Pancreas (tissue), 10 donors: ENCODE measurements at places on chromosomes 5 and 9. TPM values are rescaled to one million over a fixed set of nuclear protein-coding genes. Genes with fewer than 3 reads are reported as not detected.

The DBH gene
- total RNA-seq, result not detected

The CAMSAP1 gene
- total RNA-seq, result 11.6 TPM

The GFI1B gene
- total RNA-seq, result 0.09 TPM

The SOWAHA gene
- total RNA-seq, result 2.8 TPM

The PCDHA6 gene
- 1.7 TPM for total RNA-seq

The MYMK gene
- total RNA-seq, result not detected

The GM2A gene
- 8.8 TPM for total RNA-seq

The IL3 gene
- not detected for total RNA-seq

The GPR21 gene
- total RNA-seq, result not detected

The F2R gene
- total RNA-seq, result 1.5 TPM

The GALNT12 gene
- total RNA-seq, result 12.2 TPM

The FGD3 gene
- 8.8 TPM for total RNA-seq

DNA sequence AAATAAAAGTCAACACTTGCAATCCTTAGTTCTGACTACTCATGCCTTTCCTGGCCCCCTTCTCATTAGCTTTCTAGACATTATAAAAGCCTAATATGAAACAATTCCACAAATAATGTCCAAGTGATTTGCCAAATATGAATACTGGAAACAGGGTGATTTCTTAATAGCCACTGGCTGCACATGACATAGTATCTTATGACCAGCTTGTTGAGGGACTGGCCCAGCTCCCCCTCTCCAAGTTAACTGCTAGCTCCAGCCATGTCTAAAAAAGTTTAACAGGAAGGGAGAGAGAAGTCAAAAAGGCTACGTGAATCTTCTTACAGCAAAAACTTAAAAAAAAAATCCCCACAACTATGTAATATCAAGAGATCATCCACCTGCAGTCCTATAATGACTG is 1.5 kb downstream of the CERT1 start:
- DNase-seq, result no peak

DNA sequence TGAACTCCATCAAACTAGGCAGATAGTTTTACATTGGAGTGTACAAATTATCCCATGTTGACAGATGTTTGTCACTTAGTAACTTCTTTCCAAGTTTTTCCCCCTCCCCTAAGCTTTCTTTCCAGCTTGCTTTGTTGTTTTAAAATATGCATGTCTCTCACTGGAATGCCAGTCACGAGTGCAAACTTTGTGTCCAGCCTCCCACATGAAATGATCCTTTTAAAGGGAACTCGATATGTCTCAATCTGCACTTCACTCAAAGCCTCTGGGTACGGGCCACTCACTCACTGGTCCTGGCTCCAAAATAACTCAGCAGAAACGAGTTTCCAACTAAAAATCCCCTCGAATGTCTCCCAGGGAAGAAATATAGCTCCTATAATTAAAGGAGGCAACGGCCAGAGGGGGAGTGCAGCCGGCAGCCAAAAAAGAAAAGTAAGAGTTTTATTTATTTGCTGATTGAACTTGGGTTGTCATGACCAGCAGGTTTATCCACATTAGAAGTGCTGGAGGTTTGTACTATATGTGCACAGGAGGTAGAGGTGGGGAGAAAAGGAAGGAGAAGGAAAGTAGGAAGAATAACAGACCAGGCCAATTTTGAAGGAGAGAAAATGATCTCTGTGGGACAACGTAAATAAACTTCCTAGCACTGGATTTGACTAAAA is 17.5 kb downstream of the NR2F1 start:
- no peak for DNase-seq

DNA sequence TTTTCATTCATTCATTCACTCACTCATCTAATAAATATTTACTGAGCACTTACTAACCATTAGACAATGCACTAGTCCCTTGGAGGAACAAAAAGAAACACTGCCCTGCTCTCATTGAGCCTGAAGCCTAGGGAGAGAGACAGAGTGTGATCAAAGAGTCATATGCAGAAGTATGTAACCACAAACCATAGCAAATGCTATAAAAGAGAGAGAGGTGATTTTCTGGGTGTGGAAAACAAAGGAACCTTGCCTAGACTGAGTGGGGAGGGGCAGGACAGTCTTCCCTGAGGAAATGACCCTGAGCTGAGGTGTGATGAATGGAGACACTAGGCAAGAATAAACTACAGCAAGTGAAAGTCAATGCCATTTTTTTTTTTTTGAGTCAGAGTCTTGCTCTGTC is 10.8 kb upstream of the ADRA1B start:
- DNase-seq, result no peak

DNA sequence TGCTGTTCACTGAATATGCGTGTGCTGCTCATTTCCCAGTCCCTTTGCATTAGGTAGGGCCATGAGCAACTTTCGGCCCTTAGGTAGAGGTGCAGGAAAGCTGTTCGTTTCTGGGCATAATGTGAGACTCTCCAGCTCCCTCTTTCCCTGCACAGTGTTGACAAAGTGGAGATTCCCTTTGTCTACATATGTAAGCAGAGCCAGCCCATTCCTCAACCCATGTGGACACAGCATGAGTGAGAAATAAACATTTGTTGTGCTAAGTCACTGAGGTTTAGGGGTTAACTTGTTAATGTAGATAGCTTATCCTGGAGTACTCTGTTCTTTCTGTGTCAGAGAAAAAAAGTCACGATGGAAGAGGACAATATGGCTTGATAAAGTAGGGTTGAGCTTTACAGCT is 343.8 kb downstream of the PSAT1 start:
- no peak for DNase-seq

GRCh38 chr9:12708562-12709298 is 15.5 kb downstream of the TYRP1 start:
- no peak for DNase-seq

GRCh38 chr5:109644829-109645228 is 44.9 kb upstream of the MAN2A1 start:
- no peak for DNase-seq

DNA sequence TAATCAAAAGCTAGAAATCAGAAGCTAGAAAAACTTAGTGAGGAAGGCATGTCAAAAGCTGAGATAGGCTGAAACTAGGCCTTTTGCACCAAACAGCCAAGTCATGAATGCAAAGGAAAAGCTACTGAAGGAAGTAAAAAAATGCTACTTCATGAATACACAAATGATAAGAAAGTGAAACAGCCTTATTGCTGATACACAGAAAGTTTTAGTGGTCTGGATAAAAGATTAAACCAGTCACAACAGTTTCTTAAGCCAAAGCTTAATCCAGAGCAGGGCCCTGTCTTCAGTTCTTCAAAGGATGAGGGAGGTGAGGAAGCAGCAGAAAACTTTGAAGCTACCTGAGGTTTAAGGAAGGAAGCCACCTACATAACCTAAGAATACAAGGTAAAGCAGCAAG is 102.5 kb upstream of the SH3GL2 start:
- no peak for DNase-seq

DNA sequence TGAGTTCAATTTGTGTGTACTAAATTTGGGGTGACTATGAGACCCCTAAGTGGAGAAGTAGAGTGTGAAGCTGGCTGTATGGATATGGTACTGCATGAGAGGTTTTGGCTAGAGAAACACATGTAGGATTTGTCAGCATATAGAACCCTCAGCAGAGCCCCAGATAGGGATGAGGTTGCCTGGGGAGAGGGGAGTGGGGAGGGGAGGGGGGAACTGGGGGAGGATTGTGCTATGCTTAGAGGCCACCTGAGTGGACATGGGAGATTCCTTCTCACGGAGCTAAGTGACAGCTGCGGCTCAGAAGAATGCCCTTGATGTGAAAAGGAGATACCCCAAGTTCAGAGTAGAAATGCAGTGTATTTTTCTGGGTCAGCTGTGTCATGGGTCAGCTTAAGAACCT is 11.2 kb downstream of the SLC22A5 start:
- no peak for DNase-seq

DNA sequence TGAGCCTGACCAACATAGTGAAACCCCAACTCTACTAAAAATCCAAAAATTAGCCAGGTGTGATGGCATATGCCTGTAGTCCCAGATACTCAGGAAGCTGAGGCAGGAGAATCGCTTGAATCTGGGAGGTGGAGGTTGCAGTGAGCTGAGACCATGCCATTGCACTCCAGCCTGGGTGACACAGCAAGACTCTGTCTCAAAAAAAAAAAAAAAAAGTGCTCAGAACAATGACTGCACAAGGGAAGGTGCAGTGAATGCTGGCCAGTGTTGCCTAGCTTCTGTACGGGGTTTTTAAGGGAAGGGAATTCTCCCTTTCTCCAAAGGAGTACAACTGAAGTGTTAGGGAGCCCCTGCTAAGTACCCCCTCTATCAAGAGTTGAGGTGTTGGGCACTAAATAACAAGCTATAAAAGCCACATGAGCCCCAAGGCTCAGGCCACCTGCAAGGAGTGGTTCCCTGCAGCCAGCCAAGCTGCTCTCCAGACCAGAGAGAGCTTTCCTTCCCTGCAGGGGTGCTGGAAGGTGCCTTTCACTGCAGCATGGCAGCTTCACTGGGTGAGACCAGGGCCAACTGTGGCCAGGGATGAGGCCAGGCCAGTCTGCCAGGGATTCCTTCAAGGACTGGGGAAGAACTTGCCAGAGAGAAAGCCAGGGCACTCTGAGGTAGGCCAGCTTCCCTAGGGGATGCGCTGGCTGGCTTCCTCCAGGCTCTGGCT is 14.8 kb downstream of the GADD45G start:
- DNase-seq, result no peak

- DNase-seq, result no peak
Measured at GRCh38 chr9:121984726-121985402, 108.2 kb downstream of the TTLL11 start.

GRCh38 chr5:17219006-17219422 is 1.6 kb downstream of the BASP1 start:
- no peak for DNase-seq

- DNase-seq, result no peak
Measured at GRCh38 chr9:18261181-18261580, 212.8 kb upstream of the ADAMTSL1 start.

- no peak for DNase-seq
Measured at GRCh38 chr9:72474676-72475075, 46.7 kb upstream of the TMC1 start.

DNA sequence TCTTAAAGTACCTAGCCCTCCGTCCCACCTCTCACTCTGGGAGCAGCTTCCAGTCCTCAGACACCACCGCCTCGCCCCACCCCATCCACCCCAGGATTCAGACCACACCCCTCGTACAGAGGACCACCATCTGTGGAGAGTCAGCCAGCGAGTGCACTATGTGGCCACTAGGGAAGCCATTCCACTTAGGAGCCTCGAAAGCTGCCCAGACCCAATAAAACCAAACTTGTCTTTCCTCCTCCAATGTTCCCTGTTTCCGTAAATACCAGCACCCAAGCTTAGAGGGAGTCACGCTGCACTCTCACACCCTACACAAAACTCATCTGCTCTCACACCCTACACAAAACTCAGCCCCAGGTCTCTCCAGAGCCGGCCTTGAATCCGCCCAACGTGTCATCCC is 1.9 kb downstream of the GCNT4 start:
- no peak for DNase-seq

GRCh38 chr9:110258690-110259091 is 2.4 kb upstream of the TXN start:
- DNase-seq, result no peak

- no peak for DNase-seq
Measured at GRCh38 chr9:110588296-110588695, 8.8 kb upstream of the SVEP1 start.

GRCh38 chr5:151267491-151268260 is 14.7 kb downstream of the GM2A start:
- DNase-seq, result no peak

DNA sequence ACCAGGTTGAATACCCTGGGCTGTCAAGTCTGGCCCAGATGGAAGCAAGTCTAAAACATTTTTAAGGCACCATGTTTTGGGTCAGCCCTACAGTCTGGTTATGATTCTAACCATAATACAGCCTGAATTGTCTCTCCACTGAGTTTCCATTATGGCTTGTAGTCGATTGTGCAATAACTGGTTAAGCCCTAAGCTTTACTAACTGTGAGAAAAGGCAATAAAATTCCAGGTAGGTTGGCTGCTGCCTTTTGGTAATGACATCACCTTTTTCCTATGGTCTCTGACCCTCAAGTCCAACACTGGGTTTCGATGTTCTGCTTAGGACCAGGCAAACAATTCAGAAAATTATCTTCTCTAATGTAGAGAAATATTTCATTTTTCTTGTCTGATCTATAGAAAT is 243.3 kb downstream of the ACTL7B start:
- DNase-seq, result no peak
